CD8-positive, alpha-beta T cell (primary cell): ENCODE measurements at places on chromosomes 5 and 9. TPM values are rescaled to one million over a fixed set of nuclear protein-coding genes. Genes with fewer than 3 reads are reported as not detected.

- DNase-seq = no peak
Observed at GRCh38 chr9:109926421-109926869, 146.4 kb downstream of the PALM2AKAP2 start.

The PCDHAC2 gene
- total RNA-seq = not detected

The KCNN2 gene
- total RNA-seq = not detected

The TAF11L12 gene
- not detected for total RNA-seq

The SPATA31A7 gene
- total RNA-seq = not detected
